HT1080 (cell line): ENCODE measurements at places on chromosomes 13 and 19. TPM values are rescaled to one million over a fixed set of nuclear protein-coding genes. Genes with fewer than 3 reads are reported as not detected.

DNA sequence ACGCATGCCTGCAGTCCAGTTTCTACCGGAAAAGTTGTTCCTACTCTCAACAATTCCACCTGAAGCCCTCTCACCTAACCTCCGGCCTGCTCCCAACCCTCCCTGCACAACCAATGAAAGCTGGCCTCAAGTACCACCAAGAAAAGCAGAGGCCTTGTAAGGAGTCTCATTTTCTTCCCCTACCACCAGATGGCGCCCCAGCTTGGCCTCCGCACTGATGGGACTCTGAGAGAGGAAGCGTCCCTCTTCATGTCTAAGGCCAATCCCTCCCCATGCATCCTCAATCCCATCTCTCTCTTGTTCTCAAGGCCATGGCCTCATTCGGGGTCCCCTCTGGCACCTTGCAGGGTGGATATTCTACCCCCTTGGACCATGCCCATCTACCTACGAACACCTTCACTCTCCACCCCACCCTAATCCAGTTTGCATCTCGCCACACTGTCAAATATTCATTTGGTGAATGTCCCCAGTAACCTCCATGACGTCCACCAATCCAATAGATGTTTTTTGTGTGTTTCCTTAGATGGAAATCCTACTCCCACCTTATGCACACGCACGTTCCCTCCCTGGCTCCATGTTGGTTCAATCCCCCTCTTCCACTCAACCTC, 412.8 kb downstream of the ZNF536 start:
- peak; percentile 23 for DNase-seq

- DNase-seq, result no peak
These were observed 5.9 kb downstream of the SLITRK5 start for GRCh38 chr13:87677043-87677495.

Gene ELL
- 13.1 and 14.6 TPM in 2 replicates for total RNA-seq

DNA sequence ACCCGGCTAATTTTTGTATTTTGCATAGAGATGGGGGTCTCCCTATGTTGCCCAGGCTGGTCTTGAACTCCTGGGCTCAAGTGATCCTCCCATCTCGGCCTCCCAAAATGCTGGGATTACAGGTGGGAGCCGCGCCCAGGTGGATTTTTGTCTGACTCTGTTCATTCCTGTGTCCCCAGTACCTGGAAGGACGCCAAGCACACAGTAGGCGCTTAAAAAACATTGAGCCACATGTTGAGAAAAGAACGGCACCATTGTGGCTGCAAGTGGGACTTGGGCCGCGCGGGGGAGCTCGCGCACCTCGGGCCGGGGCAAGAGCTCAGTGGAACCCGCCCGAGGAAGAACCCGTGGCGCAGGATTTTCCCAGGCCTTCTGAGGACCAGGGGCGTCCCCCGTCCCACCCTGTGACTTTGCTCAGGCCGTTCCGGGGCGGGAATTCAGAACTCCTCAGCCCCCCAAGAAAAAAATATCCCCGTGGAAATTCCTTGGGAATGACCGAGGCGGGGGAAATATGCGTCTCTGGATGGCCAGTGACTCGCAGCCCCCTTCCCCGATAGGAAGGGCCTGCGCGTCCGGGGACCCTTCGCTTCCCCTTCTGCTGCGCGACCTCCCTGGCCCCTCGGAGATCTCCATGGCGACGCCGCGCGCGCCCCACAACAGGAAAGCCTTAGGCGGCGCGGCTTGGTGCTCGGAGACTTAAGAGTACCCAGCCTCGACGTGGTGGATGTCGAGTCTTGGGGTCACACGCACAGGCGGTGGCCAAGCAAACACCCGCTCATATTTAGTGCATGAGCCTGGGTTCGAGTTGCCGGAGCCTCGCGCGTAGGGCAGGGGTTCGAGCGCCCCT, 1.4 kb upstream of the ICAM1 start:
- peak; percentile 60 for DNase-seq

GRCh38 chr19:51531349-51532315, at the start of gene SIGLEC6:
SIGLEC6 (minus strand) TSS chr19:51531670; CDS start chr19:51531648, 22 bp downstream.
- no peak for DNase-seq

Gene FXYD7
- total RNA-seq, result 0.66 and 1.7 TPM in 2 replicates
